ENCODE measurements at places on chromosomes 3 and 15.

DNA sequence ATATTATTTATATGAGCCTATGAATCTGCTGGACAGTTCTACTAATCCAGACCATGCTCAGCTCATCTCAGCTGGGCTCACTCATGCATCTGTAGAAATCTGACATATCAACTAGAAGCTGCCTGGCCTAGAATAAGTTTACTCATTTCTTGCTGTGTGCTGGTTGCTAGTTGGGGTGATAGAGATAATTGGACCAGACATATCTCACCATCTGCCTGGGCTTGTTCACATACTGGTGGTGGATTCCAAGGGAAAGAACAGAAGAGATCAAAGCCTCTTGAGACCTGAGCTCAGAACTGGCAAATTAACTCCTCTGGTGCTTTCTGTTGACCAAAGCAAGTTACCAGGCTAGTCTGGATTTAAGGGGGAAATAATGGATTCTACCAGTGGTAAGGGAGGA, 109.1 kb downstream of the NSUN3 start:
- DNase-seq, result no peak

DNA sequence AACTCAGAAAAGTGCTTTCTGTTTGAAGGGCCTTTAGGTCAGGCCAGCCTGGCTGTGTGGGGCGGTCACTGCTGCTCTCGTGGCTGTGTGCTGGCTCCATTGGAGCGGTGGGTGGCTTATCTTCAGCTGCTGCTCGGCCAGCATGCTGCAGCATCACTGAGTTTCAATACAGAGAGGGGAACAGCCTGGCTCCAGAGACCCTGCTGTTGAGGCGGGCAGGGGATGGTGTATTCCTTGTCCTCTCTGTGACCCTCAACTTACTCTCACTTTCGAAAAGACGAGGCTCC, 248.5 kb upstream of the ONECUT1 start:
- no peak for DNase-seq

DNA sequence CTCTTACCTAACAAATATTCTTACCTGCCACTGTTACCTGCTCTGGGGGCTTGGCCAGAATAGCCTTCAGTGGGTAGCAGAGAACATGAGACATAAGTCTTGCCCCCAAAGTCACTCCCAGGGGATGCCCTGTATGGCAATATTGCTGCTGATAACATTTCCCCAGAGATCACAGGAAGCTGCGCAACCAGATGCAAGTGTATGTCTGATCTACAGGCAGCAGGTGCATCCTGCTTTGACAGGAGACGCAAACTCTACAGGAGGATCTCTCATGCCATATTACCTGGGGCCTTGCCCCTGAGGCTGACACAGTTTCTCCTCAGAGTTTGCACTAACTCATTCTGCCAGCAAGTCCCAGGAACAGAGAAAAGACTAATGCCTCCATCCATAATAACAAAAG, 174.4 kb upstream of the LPP start:
- no peak for DNase-seq

GRCh38 chr3:188627652-188628051, 473.7 kb downstream of the LPP start:
- no peak for DNase-seq

GRCh38 chr3:159763602-159764489, 224.8 kb upstream of the IL12A start:
- DNase-seq, result no peak

DNA sequence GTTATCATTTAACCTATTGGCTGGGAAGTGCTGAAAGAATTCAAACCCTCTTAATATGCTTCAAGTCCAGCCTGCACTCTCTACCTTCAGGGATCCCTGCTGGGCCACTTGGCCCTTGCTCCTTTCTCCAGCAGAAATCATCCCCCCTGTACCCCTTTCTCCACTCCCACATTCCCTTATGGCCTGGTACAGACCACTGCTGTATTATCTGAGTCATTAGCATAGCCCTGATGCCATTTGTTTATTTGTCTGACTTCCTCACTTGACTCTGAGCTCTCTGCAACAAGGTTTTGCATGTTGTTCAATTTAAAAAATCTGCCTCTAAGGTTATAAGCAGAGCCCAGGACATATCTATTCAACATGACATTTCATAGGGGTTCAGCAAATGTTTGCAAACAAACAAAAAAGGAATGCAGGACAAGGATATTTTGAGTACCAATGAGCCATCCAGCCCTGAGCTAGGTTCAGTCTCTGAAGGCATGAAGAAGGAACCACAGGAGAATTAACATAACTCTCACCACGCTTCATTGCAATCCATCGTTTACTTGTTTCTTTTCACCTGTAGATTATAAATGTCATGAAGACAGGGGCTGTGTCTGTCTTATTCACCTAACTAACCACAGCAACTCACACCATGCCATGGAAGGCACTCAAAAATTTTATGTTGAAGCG, 26.6 kb upstream of the HES1 start:
- no peak for DNase-seq

DNA sequence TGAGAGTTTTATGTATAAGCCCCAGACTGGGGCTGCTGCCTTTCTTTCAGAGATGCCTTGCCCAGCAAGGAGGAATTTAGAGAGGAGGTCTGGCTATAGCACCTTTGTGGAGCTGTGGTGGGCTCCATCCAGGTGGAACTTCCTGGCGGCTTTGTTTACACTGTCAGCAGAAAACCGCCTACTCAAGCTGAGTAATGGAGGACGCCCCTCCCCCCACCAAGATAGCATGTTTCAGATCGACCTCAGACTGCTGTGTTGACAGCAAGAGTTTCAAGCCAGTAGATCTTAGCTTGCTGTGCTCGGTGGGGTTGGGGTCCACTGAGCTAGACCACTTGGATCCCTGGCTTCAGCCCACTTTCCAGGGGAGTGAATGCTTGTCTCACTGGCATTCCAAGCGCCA, 155.6 kb downstream of the STXBP5L start:
- no peak for DNase-seq

GRCh38 chr3:158330870-158331269, 221.0 kb downstream of the RSRC1 start:
- DNase-seq, result no peak

DNA sequence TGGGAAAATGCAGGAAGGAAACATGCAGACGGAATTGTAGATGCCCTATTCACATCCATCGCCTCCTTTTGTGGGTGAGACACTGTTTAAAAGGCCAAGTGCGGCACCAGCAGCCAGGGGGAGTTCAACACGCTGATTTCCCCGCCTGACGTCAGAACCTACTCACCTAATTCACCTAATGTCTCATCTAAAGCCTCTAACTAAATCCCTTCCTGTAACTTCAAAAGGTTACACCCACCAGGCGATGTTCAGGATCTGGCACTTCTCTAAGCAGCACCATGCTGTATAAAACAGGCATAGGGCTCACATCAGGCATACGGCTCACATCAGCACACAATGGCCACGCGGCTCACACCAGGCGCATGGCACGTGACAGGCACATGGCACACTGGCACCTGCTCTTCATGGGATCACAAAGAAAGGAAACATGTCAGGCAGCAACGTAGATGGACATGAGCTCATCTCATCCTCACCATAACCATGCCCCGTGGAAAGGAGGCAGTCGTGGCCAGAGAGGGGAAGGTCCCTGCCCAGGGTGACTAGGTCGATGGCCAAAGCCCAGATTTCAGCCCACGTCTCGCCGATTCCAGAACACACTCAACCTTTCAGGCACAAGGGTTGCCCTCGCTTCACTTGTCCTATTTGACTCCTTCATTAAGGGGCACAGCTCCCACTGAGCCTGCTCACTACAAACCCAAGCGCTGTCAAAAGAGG, 21.7 kb downstream of the XXYLT1 start:
- peak; percentile 15 for DNase-seq

DNA sequence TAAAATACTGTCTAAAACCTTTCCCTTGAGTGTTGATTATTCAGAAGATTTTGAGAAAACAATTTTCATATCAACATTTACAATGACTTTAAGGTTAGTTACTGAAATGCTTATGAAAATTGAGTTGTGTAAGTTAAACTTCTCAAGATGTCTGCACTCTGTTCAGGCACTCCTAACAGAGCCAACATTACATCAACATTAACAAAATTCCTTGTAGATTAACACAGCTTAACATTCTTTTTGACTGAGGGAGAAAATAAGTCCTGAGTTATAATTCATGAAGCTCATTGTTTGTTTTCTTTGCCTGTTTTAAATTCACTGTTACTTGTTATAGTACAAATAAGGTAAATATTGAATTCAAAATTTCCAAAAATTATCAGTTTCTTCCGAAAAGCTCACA, 9.0 kb downstream of the ACKR4 start:
- DNase-seq, result no peak

DNA sequence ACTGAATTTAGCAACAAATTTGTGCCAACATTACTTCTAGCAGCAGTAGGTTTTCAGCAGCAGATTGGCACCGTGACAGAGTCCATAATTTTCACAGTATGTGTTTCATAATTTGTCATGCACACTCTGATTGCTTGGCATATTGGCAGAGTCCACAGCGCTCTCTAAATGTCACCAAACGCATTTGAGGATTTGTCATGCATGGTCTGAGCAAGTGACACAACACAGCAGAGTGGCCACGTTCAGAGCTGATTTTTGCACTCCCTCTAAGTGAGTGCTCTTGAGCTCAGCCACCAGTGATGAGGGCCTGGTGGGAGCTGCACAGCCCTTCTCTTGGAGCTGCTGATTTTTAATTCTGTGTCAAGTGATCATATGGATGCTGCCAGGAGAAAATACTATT, 1270.8 kb downstream of the ROBO1 start:
- DNase-seq, result no peak

- no peak for DNase-seq
Measured at GRCh38 chr15:100570275-100570674, 31.7 kb downstream of the LINS1 start.

GRCh38 chr15:65873256-65873655, 4.0 kb downstream of the RAB11A start:
- no peak for DNase-seq
